ENCODE measurements at places on chromosomes 16 and 17.

DNA sequence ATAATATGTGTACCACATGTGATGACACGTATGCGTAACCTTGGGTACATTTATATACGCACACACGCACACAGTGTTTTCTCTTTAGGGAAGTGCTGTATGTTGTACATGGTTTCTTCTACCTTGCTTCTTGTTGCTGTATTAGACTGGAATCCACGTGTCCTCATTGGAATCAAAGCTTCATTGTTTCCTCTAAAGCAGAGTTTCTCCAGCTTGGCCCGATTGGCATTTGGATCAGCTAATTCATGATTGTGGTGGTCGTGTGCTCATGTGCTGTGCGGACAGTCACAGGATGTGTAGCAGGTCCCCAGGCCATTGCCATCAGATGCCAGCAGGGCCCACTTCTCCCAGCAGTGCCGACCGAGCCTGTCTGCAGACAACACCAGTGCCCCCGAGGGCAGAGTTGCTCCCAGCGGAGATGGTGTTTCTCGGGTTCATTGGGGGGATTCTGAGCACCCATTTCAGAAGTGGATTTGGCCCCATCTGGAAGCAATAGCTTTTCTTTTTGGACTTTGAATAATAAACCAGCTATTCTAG is 148.4 kb downstream of the RPTOR start:
- no peak for DNase-seq

GRCh38 chr16:65867276-65867960 is 499.1 kb upstream of the CDH5 start:
- DNase-seq = no peak

GRCh38 chr17:59347975-59348391 is 16.5 kb downstream of the YPEL2 start:
- DNase-seq = no peak

DNA sequence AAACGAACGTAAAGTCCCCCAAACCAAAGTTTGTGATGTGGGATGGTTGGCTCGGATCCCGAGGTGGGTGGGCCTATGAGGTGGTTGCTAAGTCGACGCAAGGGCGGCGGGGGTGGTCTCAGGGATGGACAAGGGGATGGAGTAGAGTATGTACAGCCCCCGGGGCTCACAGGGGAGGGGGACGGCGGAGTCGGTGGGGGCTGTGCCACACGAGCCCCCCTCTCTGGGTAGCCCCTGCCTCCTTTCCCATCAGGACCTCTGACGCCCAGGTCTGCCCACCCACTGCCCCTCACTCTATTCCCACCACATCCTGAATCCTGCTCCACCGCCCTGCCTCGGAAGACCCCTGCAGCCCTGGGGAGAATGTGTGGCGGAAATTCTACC is 15.2 kb downstream of the IL34 start:
- no peak for DNase-seq

DNA sequence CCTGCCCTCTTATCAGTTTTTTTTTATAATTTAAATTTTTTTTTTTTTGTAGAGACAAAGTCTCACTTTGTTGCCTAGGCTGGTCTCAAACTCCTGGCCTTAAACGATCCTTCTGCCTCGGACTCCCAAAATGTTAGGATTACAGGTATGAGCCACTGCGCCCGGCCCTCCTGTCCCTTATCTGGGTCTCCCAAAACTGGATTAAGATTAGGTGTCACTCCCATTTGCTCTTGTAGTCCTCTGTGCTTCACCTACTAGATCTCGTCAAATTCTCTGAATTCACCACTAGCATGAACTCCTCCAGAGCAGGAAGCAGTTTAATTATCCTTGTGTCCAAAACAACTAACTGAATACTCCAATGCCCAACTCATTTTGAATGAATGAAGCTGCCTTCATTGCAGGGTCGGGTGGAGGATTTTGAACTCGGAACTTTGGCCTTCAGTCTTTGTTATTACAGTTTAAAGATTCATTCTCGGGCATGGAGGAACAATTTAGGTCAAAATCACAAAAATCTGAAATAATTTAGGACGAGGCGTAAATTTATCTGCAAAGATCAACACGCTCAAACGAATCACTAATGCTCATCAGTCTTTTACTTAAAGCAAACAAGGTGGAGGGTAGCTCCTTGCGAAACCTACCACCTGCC is 802 bp upstream of the ATXN2L start:
- DNase-seq = no peak

- DNase-seq = no peak
These were observed 187.5 kb upstream of the ZNF469 start for GRCh38 chr16:88195269-88195705.

- DNase-seq = no peak
These were observed 37.4 kb downstream of the DHX38 start for GRCh38 chr16:72131036-72131435.

DNA sequence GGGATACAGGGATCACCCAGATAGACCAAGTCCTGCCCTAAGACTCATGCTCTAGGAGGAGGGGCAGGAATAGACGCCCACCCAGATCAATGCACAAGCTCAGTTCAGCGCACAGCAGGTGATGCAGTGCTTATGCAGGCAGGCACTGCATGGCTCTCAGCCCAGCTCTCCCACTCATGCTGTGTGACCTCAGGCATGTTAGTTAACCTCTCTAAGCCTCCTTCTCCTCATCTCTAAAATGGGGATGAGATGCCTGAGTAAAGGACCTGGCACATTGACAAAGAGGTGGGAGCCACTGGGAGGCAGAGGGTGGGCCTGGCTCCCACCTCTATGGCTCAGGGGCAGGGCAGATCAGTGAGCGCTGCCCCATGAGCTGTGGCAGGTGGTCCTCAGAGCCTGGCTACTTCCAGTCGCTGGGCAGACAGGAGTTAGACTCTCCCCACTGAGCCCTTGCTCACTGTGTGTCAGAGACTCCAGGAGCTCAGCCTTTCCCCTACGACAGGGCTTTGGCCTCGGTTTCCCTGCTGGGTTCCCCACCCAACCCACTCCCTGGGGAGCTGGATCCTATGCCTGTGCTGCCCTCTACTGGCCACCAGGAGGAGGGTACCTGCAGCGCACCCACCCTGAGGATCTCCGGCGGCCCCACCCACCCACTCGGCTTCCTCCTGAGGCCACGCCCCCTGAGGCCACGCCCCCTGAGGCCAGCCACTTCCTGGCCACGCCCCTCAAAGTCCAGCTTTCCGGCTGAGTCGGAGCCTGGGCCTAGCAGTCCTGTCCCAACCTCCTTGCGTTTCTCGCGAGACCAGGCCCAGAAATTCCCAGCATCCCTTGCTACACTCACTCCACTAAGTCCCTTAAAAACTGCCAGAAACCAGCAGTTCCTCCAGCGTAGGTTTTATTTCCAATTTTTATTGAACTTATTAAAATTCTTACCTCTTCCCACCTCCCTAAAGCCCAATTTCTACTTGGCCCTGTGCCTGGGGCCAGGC is 196.1 kb downstream of the GSG1L start:
- DNase-seq = peak; percentile 8

- no peak for DNase-seq
These were observed 364.6 kb downstream of the GRIN2A start for GRCh38 chr16:9817586-9817985.

DNA sequence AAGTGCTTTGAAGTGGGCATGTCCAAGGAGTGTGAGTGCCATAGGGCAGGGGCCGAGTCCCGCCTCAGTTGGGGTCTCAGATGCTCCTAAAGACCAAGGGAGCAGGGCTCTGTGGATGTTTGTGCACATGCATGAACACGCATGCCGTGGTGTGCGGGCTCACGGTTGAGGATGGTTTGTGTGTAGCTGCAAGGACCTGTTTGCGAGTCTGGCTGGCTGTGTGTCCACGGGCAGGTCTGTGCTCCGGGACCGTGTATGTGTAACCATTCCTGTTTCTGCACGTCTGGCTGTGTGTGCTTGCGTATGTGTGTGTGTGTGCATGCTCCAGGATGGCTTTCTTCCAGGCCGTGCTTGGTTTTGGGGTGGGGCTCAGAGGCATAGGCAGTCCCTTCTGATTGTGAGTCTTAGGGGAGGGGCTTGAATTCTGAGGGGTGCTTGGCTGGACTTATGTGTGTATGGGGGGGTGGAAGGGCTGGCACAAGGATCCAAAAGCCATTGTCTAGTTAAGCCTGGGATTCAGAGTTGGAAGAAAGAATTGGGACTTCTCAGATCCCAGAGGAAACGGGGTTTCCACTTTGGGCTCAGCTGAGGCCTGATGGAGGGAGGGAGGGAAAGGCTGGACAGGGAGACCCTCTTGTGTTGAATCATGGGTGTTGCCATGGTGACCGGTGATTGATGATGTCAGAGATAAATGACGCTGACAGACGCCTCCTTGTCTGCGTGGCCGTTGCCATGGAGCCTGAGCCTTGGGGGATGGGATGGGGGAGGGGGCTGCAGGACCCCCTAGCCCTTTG is 14.4 kb downstream of the GJD3 start:
- no peak for DNase-seq

- no peak for DNase-seq
These were observed 153.6 kb upstream of the TNRC6C start for GRCh38 chr17:77804796-77805426.

DNA sequence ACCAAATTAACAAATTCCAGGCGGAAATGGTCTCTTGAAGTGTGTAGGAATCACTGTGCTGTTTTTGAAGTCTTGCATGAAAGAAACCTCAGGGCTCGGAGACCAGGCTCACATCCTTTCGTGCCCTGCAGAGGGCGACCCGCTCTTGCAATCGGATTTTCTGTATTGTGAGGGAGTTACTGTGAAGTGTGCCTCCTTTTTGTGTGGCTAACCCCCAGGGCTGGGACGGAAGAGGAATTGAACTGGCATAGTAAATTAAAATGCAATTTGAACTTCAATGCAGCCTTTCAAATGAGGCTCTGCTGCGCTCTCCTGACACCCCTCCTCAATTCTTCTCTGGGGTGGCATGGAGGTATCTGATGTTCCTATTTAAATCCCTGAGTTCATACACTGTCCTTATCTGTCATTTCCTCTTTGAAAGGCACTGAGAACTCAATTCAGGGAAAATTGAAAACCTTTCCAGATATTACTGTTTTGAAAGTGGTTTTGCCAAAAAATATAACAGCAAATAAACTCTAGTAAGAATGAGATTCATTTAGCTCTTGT is 51.5 kb upstream of the MGAT5B start:
- DNase-seq = peak; percentile 23

GRCh38 chr16:58497468-58497867 is 2.5 kb upstream of the NDRG4 start:
- no peak for DNase-seq

DNA sequence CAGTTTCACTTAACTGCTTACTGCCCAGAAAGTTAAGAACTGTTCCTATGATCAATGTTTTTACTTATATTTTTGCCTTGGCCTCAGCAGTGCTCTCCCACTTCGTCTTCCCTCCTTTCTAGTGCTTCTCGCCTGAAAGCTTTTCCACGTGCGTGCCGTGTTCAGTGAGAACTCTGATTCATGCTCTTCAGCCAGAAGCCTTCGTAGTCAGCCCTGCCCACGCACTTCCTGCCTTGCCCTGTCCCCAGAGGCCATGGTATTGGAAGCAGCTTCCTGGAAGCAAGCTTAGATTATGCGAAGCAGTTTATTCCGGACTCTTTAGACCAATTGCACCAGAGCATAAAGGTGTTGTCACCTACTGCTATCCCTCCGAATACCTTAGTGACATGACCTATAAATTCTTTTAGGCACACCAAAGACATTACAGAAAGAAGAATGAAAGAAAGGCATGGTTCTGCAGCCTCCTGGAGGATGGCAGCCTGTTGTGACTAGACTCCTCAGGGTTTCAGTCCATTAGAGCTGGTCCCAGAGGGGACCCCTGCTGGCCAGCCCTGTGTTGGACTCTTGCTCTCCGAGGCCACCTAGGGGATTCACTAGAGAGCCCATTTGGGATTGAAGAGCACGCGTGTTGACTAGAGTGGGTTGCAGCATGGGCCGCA is 105.2 kb downstream of the RPTOR start:
- peak; percentile 73 for DNase-seq

- DNase-seq = no peak
These were observed 14.3 kb upstream of the FASN start for GRCh38 chr17:82112181-82112913.

- no peak for DNase-seq
These were observed 1879.9 kb downstream of the TP53TG3F start for GRCh38 chr16:35339337-35339736.

- no peak for DNase-seq
These were observed 5.4 kb downstream of the VMP1 start for GRCh38 chr17:59712862-59713261.

GRCh38 chr16:88130681-88131080 is 179.4 kb downstream of the BANP start:
- DNase-seq = no peak

- DNase-seq = no peak
These were observed 4.0 kb upstream of the ABCA10 start for GRCh38 chr17:69232650-69233049.

GRCh38 chr16:72902206-72902605 is 145.7 kb downstream of the ZFHX3 start:
- DNase-seq = no peak

DNA sequence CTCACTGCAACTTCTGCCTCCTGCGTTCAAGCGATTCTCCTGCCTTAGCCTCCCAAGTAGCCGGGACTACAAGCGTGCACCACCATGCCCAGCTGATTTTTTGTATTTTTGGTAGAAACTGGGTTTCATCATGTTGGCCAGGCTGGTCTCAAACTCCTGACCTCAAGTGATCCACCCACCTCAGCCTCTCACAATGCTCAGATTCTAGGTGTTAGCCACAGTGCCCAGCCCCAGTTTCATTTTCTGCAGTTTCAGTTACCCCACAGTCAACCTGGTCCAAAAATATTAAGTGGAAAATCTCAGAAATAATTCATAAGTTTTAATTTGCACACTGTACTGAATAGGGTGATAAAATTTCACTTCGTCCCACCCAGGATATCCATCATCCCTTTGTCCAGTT is 28.7 kb downstream of the KNOP1 start:
- no peak for DNase-seq

DNA sequence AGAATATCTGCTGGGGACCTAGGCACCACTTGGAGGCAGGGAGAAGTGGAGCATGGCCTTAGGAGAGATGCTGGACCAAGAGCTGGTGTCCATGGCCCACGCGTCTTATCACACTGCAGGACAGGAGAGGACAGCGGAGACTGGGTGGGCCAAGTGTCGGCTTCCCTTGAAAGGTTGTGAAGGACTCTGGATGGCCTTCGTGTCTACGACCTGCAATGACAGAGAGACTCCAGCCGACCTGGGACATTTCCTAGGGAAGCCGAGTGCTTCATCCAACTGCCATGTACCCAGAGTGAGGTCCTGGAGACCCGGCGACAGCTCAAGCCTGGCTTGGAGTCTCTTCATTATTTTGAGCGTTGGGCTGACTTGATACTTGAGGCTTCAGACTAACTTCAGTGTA is 20.5 kb downstream of the C1QTNF1 start:
- DNase-seq = no peak

- DNase-seq = no peak
These were observed 27.2 kb upstream of the SHISA9 start for GRCh38 chr16:12874186-12874585.
